ENCODE measurements at places on chromosomes 1 and 21.

- DNase-seq, result no peak
Measured at GRCh38 chr1:30790850-30791778, 33.5 kb upstream of the LAPTM5 start.

- DNase-seq, result no peak
Measured at GRCh38 chr1:160753594-160753993, 14.5 kb downstream of the SLAMF7 start.

GRCh38 chr21:43325968-43326715, 100.8 kb downstream of the SIK1 start:
- DNase-seq, result no peak

- DNase-seq, result no peak
Measured at GRCh38 chr21:29677326-29677725, 262.5 kb downstream of the GRIK1 start.

GRCh38 chr1:118960567-118961136, 27.5 kb downstream of the TBX15 start:
- DNase-seq, result no peak

GRCh38 chr1:110007046-110007830, 22.7 kb downstream of the AHCYL1 start:
- DNase-seq, result no peak

DNA sequence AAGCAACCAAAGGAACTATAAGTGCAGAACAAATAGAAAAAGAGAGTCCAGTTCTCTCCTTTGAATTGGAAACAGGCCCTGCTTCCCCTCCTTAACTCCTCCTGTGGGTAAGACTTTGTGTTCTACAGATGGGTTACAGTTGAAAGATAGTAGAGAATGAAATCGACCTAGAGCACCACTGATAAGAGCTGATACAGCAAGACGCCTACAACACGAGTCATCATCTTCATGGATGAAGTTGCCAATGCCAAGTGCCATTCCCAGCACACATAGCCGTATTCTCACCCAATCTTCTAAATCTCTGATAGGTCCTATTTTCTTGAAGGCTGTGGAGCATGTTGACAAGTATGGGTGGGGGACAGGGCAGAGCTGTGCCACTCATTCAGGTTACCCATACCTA, 99.8 kb upstream of the CAMK1G start:
- no peak for DNase-seq

DNA sequence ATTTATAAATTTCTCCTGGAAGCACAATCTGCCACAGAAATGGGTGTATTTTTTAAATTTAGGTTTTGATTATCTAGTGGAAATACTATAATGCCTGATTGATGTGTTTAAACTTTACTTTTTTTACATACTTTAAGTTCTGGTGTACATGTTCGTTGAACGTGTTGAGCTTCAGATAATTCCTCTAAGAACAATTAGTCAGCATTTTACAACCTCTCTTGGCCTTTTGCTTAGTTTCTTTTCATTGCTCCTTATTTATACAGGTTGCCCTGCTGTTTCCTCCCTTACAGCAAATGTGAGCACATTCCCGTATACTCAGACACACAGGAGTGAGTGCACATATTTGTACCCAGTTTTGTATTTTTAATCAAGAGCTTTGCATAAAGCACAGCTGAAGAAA, 1038.9 kb downstream of the BRINP3 start:
- DNase-seq, result no peak

- peak; percentile 75 for DNase-seq
Measured at GRCh38 chr1:27044613-27045151, 32.0 kb upstream of the TENT5B start.
